ENCODE measurements at places on chromosomes 13 and 19.
A peak's percentile ranks its signal among the peaks of the same experiment; 100 is the strongest.

GRCh38 chr13:110572778-110573118 lies 11.2 kb upstream of the RAB20 start:
- no peak for DNase-seq

DNA sequence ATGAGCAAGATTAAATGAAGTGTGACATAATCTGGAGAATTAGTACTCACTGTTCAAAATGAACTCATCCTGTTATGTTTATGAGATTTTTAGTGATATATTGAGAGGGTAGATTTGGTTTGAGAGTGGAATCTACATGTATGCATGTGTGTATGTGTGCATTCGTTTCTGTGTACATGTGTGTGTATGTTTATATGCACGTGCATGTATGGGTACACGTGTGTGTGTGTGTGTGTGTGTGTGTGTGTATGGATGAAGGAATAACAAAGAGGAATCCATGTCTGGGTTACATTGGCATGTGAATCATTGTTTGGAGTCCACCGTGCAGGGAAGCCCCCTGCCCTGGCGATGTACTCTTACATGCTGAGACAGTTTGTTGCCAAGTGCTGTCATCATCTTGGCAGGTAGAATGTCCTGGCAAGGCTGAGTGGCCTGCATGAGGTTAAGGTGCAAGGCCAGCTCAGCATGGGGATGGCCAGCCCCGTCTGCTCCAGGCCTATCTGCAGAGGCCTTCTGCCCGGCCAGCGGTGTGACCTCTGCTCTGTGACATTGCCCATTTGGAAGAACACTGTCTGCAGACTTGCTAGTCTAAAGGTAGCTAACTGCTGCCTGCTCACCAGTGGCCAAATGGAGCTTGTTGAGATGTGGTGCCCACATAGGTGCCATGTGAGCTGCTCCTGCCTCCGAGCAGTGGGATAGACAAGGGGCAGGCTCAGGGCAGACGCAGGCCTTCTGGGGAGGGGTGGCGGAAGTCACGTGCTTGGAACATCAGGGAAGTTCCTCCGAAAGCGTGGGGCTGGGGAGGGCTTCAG lies 222.3 kb downstream of the TEX29 start:
- no peak for DNase-seq

DNA sequence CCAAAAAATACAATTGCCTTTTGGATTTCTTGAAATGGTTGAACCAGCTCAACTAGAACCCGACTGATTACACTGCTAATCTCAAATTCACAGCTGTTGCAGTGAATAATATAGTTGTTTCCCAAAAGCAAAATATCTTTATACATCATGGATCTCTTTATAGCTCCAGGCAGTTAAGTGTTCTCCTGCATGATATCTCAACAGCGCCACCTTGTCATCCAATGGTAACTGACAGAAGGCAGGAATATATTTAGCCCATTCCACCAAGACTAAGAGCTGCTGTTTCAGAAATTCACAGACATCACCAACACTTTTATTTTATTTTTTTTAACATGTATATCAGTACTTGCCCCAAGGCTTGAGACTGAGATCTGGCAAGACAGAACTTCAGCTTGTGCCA lies 1141.0 kb upstream of the PRR20A start:
- DNase-seq = no peak

- no peak for DNase-seq
Measured at GRCh38 chr13:62207388-62207787, 791.7 kb upstream of the PCDH20 start.

GRCh38 chr13:42495255-42495654 lies 78.7 kb upstream of the TNFSF11 start:
- no peak for DNase-seq

DNA sequence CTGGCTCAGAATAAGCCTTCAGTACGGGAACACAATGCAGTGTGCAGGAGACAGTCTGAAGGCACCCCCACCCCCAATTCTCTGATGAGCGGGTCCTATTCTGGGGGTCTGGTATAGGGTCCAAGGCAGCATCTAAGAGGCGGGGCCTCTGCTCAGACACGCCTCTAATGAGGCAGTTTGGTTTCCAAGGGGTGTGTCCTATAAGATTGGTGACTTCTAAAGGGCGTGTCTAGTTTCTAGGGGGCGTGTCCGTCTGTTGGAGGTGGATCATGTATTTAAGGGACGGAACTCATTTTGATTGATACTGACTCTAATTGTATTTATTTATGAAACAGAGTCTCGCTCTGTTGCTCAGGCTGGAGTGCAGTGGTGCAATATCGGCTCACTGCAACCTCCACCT lies 8.7 kb downstream of the FIZ1 start:
- no peak for DNase-seq

- no peak for DNase-seq
Measured at GRCh38 chr13:43444081-43444480, 342.7 kb downstream of the ENOX1 start.

GRCh38 chr13:36770741-36771140 lies 48.3 kb upstream of the RFXAP start:
- no peak for DNase-seq

- DNase-seq = no peak
Measured at GRCh38 chr19:42121036-42121621, 11.1 kb downstream of the POU2F2 start.

DNA sequence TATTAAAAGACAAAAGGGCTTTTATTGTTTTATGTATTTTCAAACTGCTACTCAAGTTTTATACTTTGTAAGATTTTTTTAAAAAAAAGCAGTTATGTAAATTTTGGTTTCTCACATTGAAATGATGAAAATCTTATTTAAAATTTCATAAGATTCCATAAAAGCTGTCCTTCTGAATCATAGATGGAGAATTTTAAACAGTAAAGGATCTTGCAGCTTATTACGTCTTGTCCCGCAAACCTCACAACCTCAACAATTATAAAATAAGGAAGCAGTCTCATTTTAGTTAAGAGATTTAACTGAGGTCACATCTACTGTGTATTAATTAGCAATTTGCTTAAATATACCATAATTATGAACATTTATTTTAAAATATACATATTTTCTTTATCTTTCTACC lies 581.0 kb upstream of the SPRY2 start:
- DNase-seq = no peak

GRCh38 chr13:79231887-79232286 lies 174.2 kb downstream of the RBM26 start:
- no peak for DNase-seq

- no peak for DNase-seq
Measured at GRCh38 chr19:3504735-3505134, 1.4 kb upstream of the FZR1 start.

DNA sequence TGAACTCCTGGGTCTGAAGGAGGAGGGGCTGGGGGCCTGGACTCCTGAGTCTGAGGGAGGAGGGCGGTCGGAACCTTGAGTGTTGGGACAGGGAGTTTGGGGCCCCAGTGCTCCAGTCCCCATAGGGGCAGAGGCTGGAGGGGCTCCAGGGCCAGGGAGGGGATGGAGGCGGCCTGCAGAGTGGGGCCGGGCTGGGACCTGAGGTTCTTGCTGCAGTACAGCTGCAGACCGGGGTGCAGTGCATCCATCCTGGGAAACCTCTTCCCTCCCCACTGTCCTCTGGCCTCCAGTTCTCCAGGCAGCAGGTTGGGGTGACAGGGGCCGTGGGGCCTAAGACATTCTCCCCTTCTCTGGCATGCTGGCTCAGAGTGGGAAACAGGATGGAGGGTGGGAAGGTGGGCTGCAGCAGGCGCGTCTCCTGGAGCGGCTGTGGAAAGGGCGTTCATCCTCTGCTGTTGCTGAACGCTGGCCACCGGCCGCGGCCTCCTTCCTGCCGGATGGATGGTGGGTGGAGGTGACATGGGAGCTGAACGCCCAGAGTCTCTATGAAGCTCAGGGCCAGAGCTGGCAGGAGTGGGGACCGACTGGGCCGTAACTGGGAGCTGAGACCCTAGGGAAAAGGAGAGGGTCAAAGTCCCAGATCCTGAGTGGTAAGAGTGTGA lies 1.6 kb downstream of the BRSK1 start:
- no peak for DNase-seq

GRCh38 chr13:80962855-80963254 lies 621.9 kb upstream of the SPRY2 start:
- DNase-seq = no peak

- DNase-seq = no peak
Measured at GRCh38 chr13:21354721-21355120, 104.4 kb downstream of the ZDHHC20 start.

DNA sequence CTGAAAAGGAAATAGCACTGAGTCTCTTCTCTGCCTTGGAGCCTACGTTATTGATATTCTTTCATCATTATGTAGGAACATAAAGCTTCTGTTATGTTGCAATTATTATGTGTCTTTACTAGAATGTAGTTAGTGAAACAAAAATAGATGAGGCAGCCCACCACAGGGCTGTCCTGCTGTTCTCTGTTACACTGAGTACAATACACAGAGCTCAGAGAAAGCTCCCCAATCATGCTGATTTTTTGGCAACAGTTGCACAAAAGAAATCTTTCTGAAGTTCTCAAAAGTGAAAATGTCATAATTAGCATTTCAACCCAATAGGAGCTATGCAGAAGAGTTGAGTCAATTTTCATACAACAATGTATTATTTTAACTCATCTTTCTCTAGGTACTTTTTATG lies 119.5 kb downstream of the EFNB2 start:
- no peak for DNase-seq

DNA sequence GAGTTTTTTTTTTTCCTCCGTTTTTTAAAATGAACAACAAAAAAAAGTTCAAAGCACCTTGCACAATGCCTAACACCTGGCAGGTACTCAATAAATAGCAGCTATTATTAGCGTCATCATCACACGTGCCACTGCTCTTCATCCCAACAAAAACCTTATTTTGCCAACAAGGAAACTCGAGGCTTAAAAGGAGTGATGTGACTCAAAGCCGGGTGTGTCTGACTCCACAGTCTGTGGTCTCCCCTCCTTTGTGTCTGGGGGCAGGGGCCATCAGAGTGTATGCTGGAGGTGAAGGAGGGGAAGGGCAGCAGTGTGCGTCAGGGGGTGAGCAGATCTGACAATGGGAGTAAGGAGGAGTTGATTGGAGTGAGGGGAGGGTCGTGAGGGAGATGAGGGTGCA lies 34.1 kb upstream of the POU2F2 start:
- no peak for DNase-seq

GRCh38 chr19:37941782-37942515 lies 34.9 kb downstream of the SIPA1L3 start:
- no peak for DNase-seq

DNA sequence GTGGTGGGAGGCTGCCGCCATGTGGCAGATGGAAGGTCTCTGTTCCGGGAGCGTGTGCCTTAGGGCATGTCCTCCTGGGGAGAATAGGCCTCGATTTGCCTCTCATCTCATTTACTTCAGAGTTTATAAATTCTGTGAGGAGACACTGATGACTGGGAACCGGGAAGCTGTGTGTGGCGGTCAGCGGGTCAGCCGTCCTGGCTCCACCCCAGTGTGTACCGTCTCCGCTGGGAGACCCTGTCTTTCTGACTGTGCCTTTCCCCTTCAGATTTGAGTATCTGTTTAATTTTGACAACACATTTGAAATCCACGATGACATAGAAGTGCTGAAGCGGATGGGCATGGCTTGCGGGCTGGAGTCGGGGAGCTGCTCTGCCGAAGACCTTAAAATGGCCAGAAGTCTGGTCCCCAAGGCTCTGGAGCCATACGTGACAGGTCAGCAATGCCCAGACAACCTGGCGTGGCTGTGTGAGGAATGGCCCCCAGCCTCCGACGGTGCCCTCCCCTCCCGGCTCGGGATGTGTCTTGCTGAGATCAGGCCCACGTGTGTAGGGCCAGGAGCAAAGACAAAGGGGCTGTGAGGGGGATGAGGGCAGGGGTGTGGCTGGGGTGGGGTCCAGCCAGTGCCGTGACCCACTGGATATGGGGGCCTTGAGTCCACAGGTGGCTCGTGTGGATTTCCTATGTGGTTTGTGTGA lies 21.6 kb downstream of the ATP4B start:
- DNase-seq = peak; percentile 11

- DNase-seq = no peak
Measured at GRCh38 chr13:46121597-46122163, 16.8 kb upstream of the CPB2 start.

DNA sequence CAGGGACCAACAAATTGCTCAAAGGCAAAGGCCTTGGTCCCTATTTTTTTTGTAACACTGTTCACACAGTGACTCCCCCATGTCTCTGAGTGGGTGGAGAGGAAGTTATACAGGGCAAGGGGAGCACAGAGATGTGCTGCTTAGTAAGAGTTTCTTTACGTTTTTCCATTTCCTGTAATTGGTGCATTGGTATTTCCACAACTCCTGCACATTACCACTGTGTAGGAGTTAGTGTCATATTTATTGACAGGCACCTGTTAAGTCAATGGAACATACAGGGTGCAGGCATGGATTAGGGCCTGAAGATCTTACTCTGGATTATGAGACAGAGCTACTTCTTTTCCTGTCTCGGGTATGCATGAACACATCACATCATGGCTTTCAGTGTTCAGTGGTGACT lies 45.2 kb downstream of the SOX21 start:
- no peak for DNase-seq

- no peak for DNase-seq
Measured at GRCh38 chr13:28356561-28357021, 138.3 kb downstream of the FLT1 start.

DNA sequence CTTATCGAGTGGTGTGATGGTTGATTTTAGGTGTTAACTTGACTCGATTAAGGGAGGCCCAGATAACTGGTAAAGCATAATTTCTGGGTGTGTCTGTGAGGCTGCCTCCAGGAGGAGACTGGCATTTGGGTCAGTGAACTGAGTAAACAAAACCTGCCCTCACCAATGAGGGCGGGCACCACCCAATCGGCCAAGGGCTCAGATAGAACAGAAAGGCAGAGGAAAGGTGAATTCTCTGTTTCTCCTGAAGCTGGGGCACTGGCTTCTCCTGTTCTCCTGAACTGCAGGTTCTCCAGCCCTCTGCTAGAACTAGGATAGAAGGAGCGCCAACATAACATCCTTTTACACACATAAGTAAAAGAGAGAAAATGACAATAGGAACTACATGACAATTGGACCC lies 35.1 kb downstream of the ESD start:
- no peak for DNase-seq

All from dorsolateral prefrontal cortex (tissue), 122 donors.